ENCODE measurements at places on chromosomes 12 and 14. TPM values are rescaled to one million over a fixed set of nuclear protein-coding genes. Genes with fewer than 3 reads are reported as not detected.

Gene OTX2
- polyA plus RNA-seq, result not detected

DNA sequence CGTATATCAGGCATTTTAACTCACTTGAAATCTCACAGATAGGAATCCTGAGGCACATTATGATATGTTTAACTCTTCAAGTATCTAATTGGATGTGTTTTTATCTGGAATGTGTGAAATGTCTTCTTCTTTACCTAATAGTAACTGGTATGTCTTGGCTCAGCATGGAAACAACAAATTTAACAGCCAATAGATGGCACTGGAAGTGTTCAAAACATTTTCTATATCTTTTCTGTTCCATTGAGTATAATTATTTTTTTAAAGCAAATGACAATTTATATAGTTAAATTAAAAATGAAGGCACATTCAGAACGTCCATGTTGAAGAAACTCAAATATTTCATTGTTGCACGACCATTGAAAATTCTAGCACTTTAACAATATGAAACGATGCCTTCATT, 164.6 kb upstream of the SLC16A7 start:
- no peak for DNase-seq

GRCh38 chr12:44738051-44738450, 138.1 kb downstream of the NELL2 start:
- DNase-seq, result no peak

Gene TAS2R8
- polyA plus RNA-seq, result not detected

GRCh38 chr14:74871819-74872218, 4.1 kb downstream of the PROX2 start:
- DNase-seq, result no peak

Gene CCDC38
- polyA plus RNA-seq, result 0.60 TPM

Gene KRT85
- polyA plus RNA-seq, result not detected

Gene FAM181A
- 0.19 TPM for polyA plus RNA-seq

DNA sequence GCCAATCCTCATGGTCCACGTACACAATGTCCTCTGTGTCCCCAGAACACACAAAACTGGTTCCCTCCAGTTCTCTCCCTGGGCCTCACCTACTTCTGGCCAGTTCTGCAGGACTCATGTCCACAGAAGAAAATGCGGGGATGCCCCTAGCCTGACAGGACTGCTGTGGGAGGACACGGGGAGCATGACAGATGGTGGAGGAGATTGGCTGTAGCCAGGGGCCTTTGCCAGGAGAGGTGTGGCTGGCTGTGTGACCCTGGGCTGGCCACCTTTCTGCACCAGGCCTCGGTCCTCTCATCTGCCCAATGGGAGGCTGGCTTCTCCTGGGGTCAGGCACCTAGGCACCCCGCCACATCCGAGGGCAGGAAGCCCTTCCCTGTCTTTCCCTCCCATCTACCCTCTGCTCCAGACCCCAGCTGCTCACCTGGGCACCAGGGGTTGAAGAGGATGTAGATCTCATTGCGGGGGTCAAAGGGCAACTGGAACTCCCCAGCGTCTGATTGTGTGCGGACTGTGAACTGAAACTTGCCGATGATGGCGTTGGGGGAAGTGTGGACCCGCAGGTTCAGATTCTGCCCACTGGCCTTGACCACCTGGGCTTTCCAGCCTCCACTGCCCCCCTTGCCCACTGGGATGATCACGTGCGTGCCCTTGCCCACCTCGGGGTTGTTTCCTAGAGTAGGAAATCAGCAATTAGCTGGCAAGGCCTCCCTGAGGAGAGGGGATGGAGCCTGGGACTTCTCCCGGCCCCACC, 2.8 kb downstream of the TGM1 start:
- no peak for DNase-seq

Measured in left lung (tissue), 14 donors.